Ovary (tissue), 10 donors: ENCODE measurements at places on chromosomes 4 and X. TPM values are rescaled to one million over a fixed set of nuclear protein-coding genes. Genes with fewer than 3 reads are reported as not detected.

The CFP gene
- 1.0 TPM for total RNA-seq

The XG gene
- 0.15 TPM for total RNA-seq

The BEX4 gene
- total RNA-seq: 61.9 TPM

The NCBP2L gene
- 0.56 TPM for total RNA-seq

The ZNF827 gene
- total RNA-seq: 36.0 TPM

The HSD17B11 gene
- 33.0 TPM for total RNA-seq

The TRIM75 gene
- total RNA-seq: not detected
